ENCODE measurements at places on chromosomes 4 and X.

DNA sequence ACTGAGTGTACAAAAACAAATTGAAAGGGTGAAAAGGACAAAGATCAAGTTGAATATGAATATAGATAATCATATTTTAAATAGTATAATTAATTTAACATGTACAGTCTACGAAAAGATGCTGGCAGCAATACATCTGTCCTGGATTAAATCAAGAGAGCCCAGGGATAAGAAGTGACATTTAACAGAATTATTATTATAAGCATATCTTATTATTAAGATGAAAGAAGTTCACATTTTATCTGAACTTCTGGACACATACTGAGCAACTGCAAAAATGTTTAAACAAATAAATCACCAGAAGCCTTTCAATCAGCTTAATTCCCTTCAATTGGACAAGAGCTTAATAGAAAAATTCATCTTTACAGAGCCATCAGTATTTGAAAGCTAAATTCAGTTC, 50.4 kb downstream of the SERTM2 start:
- DNase-seq: no peak

DNA sequence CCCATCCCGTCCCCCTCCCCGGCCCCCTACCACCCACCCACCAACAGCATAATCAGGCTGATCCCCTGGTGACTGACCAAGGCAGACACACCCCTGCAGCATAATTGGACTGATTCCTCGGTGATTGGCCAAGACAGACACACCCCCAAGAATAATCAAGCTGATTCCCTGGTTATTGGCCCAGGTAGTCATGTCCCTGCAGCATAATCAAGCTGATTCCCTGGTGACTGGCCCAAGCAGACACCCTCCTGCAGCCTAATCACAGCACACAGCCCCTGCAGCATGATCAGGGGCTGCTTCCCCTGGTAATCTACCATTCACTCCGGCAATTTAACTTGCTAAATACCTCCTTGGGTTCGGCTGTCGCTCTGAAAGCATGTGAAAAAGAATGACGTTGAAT, 47.5 kb upstream of the STS start:
- no peak for DNase-seq

DNA sequence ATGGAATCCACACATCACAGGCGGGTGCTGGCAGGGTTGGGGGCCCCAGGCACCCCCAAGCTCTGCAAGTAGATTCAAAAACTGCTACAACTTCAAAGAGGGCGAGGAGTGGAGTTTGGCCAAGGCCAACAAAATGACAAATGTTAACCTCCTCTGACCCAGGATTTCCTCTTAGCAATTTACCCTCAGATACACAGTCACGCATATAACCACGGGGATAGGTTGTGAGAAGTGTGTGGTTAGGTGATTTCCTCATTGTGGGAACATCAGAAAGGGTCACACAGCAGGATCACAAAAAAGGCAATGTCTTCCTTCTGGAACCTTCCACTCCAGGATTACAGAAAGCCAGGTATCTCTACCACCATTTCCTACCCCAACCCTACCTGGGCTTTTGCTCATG, 62.4 kb downstream of the C4orf50 start:
- no peak for DNase-seq

GRCh38 chr4:138297743-138298405, 55.7 kb upstream of the SLC7A11 start:
- DNase-seq: no peak

- no peak for DNase-seq
These were observed 373.8 kb downstream of the OPHN1 start for GRCh38 chrX:68059469-68059868.

DNA sequence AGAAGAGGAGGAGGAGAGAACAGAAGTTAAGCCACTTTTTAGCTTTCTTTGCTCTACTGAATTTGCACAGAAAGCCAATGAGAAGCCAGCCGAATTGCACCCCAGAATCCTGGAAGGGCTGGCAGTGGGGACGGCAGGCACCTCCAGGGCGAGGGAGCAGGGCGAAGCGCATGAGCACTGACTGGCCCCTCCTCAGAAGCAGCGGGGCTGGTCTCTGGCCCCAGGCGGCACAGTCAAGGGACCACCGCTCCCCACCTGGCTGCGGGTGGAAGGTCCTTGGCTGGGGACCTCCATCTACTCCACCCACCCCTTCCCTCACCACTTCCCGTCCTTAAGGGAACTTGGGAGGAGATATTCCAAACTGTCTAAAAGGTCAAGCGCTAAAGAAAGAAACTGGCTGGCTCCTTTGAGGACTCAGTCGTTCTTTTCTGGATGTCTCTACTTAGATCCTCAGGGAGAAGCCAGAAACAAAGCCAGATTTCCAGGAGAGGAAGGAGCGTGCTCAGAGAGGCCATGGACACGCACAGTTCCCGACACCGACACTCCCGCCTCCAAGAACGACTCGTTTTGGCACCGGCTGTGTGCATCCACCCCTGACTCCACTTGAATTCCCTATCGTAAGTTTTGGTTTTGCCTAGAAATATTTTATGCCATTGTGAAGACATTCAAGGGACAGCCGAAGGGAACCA, 59.5 kb upstream of the CRMP1 start:
- DNase-seq: no peak

DNA sequence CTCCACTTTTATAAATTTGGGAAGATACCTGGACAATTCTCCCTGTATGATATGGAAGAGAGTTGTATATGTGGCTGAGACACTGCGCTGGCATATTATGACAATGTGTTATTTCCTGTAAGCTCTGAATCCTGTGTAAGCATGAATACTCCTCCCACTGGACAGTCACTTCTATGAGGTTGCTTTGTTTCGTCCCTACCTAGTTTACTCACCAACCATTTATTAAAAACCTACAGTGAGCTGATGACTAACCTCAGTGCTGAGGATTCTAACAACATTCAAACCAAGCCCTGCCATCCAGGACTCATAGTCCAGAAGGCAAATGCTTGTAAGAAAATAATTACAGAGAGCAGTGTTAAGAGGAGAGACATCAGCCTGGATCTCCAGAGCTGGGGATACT, 1632.9 kb upstream of the TENM3 start:
- no peak for DNase-seq

Data from stimulated activated CD8-positive, alpha-beta memory T cell treated with anti-CD3 and anti-CD28 coated beads, Interleukin-4, amount 100 ng/mL, for 4 hours (primary cell).